Renal cortex interstitium (tissue), 15 donors: ENCODE measurements at places on chromosomes 7 and 10. TPM values are rescaled to one million over a fixed set of nuclear protein-coding genes. Genes with fewer than 3 reads are reported as not detected.

DNA sequence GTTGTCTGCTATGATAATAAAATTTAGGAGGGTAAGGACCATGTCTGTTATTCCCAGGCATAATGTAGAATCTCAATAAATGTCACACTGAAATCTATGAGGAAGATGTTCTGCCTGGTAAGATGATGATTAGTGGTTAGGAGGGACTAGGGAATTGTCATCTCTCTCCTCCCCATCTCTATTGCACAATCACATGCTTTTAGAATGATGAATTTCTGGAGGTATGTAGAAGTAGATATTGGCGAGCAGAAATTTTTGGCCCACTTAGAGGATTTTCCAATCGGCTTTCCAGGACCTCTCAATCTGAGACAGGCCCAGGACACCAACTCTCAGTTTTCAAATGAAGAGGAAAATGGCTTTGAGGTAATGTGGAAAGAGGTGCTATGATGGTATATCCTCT is 2.0 kb upstream of the PITX3 start:
- no peak for DNase-seq

DNA sequence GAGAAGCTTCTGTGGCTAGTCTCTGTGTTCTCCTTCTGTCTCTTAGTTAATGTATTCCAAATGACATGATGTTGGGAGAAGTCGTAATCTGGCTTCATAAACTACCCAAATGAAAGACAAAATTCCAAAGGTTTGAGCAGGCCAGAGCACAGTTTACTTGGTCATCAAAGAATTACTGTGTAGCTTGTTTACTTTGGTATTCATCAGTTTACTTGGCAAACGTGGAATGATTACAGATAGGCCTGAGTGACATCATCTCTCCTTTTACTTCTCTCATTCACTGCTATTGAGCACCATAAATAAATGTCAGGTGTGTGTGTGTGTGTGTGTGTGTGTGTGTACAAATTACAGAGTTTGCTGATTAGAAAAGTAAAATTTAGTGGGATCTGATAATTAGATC is 327.3 kb downstream of the PHTF2 start:
- no peak for DNase-seq

GRCh38 chr7:155529845-155530244 is 16.5 kb downstream of the CNPY1 start:
- DNase-seq: no peak

DNA sequence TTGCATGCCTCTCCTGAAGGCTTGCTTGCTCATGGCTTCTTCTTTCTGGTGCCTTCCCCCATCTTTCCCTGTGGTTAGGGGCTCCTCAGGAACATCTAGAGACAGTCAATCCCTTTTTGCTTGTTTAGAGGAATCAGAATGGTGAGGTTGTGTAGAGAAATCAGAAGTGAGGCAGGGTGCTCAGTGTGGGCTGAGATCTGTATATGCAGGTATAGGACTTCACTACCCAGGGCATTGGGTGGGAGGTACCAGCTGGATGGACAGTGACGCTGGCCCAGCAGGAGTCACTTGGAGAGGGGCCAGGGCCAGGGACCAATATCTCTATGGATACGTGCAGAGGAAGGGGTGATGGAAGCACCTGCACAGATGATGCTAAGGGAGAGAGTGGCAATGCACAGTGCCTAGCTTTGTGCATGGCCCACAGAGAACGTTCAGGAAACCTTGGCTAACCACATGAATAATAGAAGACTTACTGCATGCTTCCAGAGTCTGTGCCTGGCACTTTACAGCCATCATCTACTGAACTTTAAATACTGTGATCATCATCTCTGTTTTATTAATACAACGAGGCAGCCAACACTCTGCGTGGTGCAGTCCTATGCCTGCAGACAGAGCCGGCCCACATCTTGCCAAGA is 255.2 kb downstream of the ABCA13 start:
- DNase-seq: no peak

DNA sequence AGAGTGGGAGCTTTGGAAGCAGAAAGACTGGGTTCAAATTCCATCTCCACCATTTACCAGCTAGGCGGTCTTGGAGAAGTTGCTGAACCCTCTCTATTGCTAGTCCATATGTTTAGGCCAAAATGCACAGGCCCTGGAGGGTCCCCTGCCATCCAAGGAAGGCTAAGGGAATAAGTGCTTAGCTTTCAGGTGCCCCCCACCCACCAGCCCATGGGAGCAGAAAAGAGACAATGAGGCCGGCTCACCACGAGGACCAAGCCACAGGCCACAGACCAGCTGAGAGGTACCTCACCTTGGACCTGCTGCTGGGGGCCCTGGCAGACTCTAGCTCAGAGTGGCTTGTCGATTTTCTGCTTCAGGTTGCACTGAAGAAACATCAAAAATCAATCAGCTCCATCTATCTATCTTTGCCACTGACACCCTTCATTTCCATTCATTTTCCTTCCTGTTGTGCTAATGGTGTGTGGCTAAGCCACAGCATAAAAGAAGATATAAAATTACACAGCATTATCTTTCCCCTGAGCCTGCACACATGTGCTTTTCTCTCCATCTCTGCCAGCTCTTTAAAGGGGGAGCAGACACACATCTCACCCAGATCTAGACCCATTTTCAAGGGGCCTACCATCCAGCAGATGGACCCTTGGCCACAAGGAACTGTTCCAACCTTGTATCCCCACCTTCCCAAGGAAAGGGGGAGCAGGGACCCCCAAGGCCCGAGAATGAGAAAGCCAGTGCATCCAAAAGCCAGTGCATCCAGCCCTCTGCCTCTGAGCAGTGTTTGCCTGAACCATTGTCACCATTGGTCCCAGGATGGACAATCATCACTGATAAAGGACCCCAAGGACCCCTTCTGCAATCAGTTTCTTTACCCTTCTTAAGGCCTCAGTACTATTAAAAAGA is 65.4 kb downstream of the GRID1 start:
- no peak for DNase-seq

GRCh38 chr10:99993701-99994689 is 15.8 kb downstream of the DNMBP start:
- no peak for DNase-seq

DNA sequence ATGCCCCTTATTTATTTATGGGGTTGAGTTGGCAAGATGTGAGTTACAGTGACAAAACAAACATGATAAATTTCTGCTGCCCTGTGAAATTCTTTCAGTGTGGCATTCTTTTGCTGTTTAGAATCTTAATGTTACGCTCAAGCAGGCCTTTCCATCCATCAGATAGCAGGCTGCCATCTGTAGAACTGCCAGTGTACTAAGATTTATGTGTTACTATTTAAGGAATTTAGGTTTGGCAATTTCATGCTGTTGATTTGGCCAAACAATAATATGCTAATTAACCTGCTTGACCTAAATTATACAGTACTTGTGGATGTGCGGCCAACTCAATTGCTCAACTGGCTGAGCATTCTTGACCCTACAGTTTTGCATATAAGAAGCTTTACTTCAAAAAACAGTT is 477.7 kb upstream of the TPK1 start:
- no peak for DNase-seq

GRCh38 chr7:6160191-6160623 is 112.2 kb downstream of the CYTH3 start:
- DNase-seq: no peak

DNA sequence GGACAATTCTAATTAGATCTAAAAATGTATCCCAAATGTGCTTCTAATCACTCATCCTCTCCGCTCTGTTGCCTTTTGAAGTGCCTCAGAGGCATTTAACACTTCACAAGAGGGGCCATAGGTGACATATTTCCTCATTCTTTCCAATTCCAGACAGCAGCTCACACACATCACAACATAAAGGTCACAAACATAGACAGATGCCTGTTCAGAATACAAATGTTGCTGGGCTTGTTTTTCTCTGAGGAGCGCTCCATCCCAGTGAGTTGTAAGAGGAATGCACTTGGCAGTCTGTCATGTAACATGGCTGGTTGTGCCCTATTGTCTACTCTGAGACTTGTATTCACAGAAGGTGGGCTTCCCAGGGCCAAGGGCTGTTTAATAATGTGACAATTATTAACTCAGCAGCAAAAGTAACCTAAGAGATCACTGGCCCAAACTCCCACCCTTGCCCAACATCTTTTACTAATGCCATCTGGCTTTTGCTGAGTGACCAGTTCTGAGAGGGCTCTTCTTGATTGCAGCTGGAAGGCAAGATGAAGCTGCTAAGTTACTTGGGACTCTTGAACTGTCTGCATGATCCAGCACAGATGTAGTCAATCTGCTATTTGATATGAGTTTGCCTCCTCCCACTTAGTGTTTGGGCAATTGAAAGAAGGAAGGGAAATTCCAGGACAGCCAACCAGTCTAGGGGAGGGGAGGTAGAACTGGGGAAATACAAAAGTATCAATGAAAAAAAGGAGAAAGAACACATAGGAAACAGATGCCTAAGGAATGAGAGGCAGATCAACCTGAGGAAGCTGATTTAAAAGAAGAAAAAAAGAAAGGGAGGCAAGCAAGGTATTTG is 13.6 kb downstream of the PON2 start:
- DNase-seq: peak; percentile 51

- no peak for DNase-seq
These were observed 19.2 kb upstream of the PDLIM1 start for GRCh38 chr10:95309958-95310357.

DNA sequence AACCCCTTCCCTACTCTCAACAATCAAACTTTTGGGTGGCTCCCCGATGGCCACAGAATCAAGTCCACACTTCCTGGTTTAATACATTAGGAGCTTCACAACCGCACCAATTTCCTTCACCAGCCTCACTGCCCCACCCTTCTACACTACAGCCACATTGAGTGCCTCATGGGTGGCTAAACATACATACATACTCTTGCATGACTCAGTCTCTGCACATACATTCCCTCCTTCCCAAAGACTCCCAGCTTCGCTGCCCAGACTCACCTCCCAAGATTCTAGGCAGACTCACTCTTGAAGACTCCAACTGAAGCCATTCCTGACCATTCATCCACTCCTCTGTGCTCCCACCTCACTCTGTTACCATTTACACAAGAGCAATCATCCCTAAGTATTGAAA is 15.9 kb downstream of the VPS41 start:
- no peak for DNase-seq

- no peak for DNase-seq
These were observed 2.9 kb upstream of the SYCE1 start for GRCh38 chr10:133568287-133568614.

DNA sequence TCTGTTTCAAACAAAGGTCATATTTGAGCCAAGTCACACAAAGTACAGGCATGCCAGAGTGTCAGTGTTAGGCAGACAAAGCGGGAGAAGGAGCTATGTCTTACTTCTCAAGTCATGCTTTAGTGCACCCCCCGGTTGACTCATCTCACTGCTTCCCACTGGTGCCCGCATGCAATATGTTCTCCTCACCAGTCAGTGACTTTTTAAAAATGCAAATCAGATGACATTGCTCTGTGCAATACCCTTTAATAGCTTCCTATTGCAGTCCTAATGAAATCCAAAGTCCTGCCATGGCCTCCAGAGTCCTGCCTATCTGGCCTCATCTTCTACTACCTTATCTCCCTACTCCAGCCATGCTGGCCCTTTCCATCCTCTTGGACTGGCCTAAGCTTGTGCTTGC is 429.1 kb downstream of the ACTR3B start:
- no peak for DNase-seq

GRCh38 chr7:3301831-3302618 is 973 bp downstream of the SDK1 start:
- DNase-seq: no peak

GRCh38 chr7:132705146-132705545 is 128.9 kb upstream of the PLXNA4 start:
- DNase-seq: no peak

- DNase-seq: no peak
These were observed 590 bp downstream of the COL26A1 start for GRCh38 chr7:101363196-101363733.

DNA sequence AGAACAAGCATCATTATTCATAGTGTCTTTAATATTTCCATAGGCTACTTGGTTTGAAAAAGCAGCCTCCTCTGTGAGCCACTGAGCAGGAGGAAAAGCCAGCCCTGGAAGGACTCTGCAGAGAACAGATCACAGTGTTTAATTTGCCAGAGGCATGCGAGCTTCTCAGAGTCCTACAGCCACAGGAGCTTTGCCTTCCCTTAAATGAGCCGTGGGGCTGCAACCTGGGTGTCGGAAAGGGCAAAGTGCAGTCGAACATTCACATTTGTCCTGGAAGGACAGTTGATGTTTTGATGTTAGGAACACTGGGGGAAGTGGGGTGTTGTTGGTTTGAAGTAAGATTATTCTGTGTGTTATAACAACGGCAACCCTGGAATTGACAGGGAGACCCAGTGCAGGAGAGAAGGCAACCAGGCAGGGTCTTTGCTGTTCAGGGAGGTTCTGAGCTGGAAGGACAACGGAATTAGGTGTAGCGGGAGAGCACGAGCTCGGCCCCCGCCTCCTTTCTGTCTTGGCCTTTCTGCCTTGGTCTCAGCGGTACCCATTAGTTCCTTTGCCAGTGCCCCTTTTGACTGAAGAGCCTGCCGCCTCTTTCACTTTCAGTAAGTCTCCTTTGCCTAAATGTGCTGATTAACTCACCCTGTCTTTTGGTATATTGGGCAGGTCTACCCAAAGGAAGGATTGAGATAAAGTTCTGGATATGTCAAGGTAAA is 192.3 kb upstream of the PITRM1 start:
- no peak for DNase-seq

DNA sequence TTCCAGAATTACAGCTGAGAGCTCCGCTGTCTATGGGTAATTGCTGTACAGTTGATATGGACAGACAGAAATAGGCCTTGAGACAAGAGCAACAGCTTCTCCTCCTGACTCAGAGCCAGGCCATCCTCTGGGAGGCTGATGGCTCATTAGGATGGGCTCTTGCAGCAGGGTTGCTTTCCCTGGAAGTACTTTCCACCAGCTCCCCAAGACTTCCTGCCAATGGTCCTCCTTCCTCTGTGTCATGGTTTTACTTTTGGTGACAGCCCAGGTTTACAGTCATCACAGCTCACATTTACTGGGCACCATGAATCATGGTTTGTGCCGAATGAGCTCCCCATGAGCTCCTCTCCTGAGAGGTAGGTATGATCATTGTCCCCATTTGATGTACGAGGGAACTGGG is 131.8 kb downstream of the HECW1 start:
- DNase-seq: no peak

GRCh38 chr7:151710121-151710640 is 166.7 kb downstream of the PRKAG2 start:
- DNase-seq: no peak

- no peak for DNase-seq
These were observed 19.9 kb downstream of the ANKRD22 start for GRCh38 chr10:88831709-88832108.

TMEM270 gene
- polyA plus RNA-seq: not detected

PPRC1 gene
- polyA plus RNA-seq: 35.3 TPM

NOS3 gene
- 14.4 TPM for polyA plus RNA-seq

SCRN1 gene
- polyA plus RNA-seq: 65.0 TPM

FOXI2 gene
- polyA plus RNA-seq: 1.6 TPM

MYL10 gene
- 0.76 TPM for polyA plus RNA-seq

SH2B2 gene
- 4.2 TPM for polyA plus RNA-seq

TEX36 gene
- not detected for polyA plus RNA-seq

AZGP1 gene
- polyA plus RNA-seq: 56.0 TPM

PON3 gene
- 2.3 TPM for polyA plus RNA-seq
